A549 treated with dexamethasone at 1 μM for 4 hours (cell line): ENCODE measurements at places on chromosomes 7 and 10. TPM values are rescaled to one million over a fixed set of nuclear protein-coding genes. Genes with fewer than 3 reads are reported as not detected.

STYXL1 gene
- total RNA-seq = 43.8 to 50.8 TPM (median 47.0 TPM) in 5 replicates

CYP26C1 gene
- 0.02 TPM in 1 of 5 replicates, not detected in the others for total RNA-seq

ANXA8L1 gene
- 97.3 to 134 TPM (median 106 TPM) in 5 replicates for total RNA-seq

NEURL1 gene
- 0.55 to 0.88 TPM (median 0.73 TPM) in 5 replicates for total RNA-seq
